ENCODE measurements at places on chromosomes 6 and 20.

DNA sequence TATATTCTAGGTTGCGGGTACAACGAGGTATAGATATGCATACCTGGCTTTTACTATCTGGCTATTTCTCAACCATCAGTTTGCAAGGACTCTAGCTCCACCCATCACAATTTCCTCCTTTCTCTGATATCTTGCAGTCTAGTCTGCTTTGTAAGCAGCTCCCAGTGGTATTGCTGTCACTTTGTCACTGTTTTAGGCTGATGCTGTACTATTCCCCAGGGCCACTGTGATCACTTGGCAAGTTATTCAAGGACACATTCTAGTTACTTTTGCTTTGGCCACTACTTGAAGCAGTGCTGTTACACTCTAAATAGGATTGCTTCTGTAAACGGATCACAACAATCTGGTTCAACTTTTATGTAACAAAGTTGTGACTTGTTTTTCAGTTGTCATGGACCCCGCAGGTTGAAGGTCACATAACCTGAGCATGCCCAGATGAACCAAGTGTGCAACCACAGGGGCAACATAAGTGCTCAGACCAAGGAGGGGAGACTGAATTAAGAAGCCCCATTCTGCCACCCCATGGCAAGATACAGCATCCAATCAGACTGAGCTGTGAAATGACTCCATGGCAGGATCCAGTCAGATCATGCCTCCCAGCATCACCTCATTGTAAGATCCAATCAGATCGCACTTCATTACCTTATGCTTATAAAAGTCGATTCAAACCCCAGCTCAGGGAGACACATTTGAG, 588.4 kb upstream of the CITED2 start:
- H3K27me3 ChIP-seq, result no peaks in the 10 kb centered on the region
- H3K4me1 ChIP-seq, result peaks cover 24% of the 10 kb centered on the region
- H3K4me3 ChIP-seq, result no peak overlapping the region
- H3K36me3 ChIP-seq, result no peaks in the 10 kb centered on the region

GRCh38 chr20:38429301-38429700, 5.8 kb downstream of the SNHG17 start:
- peak overlapping the region; percentile 29 for H3K27ac ChIP-seq
- DNase-seq, result peak; percentile 61
- no peaks in the 10 kb centered on the region for H3K27me3 ChIP-seq
- H3K36me3 ChIP-seq, result peaks cover 74% of the 10 kb centered on the region
- no peak overlapping the region for H3K4me3 ChIP-seq

- no peak for DNase-seq
- H3K27ac ChIP-seq, result no peak overlapping the region
- H3K4me3 ChIP-seq, result no peak overlapping the region
- H3K36me3 ChIP-seq, result peaks cover 38% of the 10 kb centered on the region
- no peaks in the 10 kb centered on the region for H3K27me3 ChIP-seq
- H3K4me1 ChIP-seq, result no peaks in the 10 kb centered on the region
Measured at GRCh38 chr20:10639737-10640556, 33.9 kb downstream of the JAG1 start.

GRCh38 chr6:26123947-26124780, 36.9 kb downstream of the HFE start:
- no peaks in the 10 kb centered on the region for H3K27me3 ChIP-seq
- peaks cover 30% of the 10 kb centered on the region for H3K4me1 ChIP-seq
- peak; percentile 87 for DNase-seq
- peaks cover 4% of the 10 kb centered on the region for H3K36me3 ChIP-seq

Measured in liver (tissue), 10 donors.